ENCODE measurements at places on chromosomes 4 and X. TPM values are rescaled to one million over a fixed set of nuclear protein-coding genes. Genes with fewer than 3 reads are reported as not detected.

The CDKL2 gene
- total RNA-seq = 2.7 TPM

The ANXA3 gene
- total RNA-seq = 188 TPM

The TMEM33 gene
- total RNA-seq = 68.3 TPM

The RTL9 gene
- not detected for total RNA-seq

GRCh38 chr4:163755013-163755412 is 260.5 kb downstream of the TMA16 start:
- no peak for DNase-seq

DNA sequence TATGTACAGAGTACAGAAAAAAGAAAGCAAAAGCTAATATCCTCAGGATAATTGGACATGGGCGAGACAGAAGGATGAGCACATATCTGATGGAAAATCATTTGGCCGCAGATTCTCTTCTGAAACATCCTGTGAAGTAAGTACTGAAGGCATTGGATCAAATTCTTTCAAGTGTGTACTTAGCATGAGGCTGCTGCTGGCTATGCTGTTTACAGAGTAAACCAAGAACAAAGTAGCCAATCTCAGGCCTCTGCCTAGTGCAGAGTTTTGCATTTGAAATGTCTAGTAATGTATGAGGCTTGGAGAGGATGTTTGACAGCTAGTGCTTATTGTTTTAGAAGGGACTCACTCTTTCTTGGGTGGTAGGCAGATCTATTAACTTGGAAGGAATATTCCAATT is 128.5 kb downstream of the MAGEC2 start:
- no peak for DNase-seq

GRCh38 chr4:141130947-141131605 is 2.2 kb downstream of the RNF150 start:
- no peak for DNase-seq
